Stimulated activated CD8-positive, alpha-beta memory T cell treated with anti-CD3 and anti-CD28 coated beads, Interleukin-7, amount 100 ng/mL, for 24 hours (primary cell): ENCODE measurements at places on chromosomes 7 and 10.

DNA sequence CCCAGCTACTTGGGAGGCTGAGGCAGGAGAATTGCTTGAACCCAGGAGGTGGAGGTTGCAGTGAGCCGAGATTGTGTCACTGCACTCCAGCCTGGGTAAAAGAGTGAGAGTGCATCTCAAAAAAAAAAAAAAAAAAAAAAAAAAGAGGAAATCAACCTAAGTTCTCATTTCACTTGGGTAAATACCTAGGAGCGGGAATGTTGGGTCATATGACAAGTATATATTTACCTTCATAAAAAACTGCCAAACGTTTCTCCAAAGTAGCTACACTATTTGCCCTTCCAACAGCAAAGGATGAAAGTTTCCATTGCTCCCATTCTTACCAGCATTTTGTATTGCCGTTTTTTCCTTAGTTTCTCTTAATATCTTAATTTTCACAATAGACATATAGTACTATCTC is 9.8 kb downstream of the P4HA1 start:
- DNase-seq: no peak

- DNase-seq: no peak
Observed at GRCh38 chr7:22480523-22481075, 19.4 kb downstream of the STEAP1B start.

DNA sequence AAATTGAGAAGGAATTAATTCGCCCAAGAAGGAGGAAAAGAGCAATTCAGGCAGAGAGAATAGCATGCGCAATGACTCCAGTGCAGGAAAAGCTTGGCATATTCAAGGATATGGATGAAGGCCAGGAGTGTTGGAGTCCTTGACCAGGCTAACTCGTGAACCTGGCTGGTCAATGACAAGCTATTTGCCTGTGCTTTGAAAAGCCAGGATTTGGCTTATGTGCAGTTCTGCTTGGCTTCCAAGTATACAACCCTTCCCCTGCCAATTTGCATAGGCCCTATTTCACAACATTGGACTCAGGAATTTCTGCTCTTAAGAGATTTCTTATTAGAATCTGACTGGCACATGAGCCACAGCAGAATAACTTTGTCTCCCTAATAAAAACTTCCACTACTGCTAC is 72.3 kb upstream of the SP8 start:
- DNase-seq: no peak

- DNase-seq: no peak
Observed at GRCh38 chr10:129919358-129919757, 44.7 kb downstream of the EBF3 start.

- no peak for DNase-seq
Observed at GRCh38 chr10:59944339-59944935, 38.1 kb upstream of the CCDC6 start.

- no peak for DNase-seq
Observed at GRCh38 chr7:133618970-133619369, 366.1 kb downstream of the EXOC4 start.

- no peak for DNase-seq
Observed at GRCh38 chr10:27451054-27451453, 53.0 kb upstream of the RAB18 start.

- DNase-seq: no peak
Observed at GRCh38 chr7:64463636-64464375, 99.1 kb downstream of the ZNF680 start.

- no peak for DNase-seq
Observed at GRCh38 chr10:86707505-86707904, 39.2 kb downstream of the LDB3 start.

DNA sequence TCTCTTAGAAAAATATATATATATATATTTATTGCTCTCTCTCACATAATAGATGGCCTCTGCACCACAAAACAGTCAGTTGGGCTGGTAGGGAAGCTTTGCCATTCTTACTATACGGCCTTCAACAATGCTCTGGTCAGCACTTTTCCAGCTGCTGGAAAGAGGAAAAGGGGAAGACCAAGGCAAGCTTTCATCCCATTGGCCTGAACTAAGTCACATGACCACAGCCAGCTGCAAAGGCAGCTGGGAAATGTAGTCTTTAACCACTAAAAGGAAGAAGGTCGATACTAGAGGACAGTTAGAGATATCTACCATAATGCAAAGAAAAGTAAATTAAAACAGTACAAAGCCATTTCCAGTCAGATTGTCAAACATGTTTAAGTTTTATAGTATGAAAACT is 58.4 kb upstream of the MACROH2A2 start:
- no peak for DNase-seq

DNA sequence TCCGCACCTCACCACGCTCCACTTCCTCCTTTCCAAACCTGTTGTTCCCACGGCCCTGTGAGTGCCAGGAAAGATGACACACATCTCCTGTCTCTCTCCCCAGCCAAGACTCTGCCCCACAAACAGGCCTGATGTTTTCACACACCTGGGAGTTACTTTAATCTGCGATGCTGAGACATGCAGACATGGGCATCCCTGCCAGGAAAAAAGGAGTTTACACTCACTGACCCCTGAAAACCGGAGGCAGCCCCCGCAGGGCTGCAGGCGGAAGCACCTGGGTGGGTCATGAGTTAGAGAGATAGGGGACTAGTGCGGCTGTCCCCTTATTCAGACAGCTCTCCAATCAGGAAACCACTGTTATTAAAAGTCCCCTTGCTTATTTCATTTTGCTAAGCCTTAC is 106.4 kb upstream of the CARD11 start:
- no peak for DNase-seq

GRCh38 chr10:14084875-14085274 is 245.8 kb downstream of the FRMD4A start:
- DNase-seq: no peak

- DNase-seq: no peak
Observed at GRCh38 chr10:110897184-110897583, 21.8 kb downstream of the BBIP1 start.

- no peak for DNase-seq
Observed at GRCh38 chr7:36659172-36659516, 65.2 kb downstream of the AOAH start.

DNA sequence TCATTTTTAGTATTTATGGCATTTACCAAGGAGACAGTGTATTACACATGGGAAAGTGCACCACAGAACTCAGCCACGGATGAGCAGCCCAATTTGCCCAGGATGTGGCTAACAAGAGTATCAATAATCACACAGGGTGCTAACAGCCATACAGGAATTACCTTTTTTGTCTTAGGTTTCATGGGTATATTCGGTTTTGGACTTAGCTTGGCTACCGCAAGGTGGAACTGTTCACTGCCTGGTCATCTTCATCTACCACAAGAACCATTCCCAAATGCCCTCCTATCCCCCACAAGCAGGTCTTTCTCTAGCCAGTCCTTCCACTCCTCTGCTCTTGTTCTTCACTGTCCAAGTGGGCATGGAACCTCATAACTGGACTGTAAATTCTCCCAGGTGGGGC is 6.0 kb downstream of the PDLIM1 start:
- DNase-seq: no peak

DNA sequence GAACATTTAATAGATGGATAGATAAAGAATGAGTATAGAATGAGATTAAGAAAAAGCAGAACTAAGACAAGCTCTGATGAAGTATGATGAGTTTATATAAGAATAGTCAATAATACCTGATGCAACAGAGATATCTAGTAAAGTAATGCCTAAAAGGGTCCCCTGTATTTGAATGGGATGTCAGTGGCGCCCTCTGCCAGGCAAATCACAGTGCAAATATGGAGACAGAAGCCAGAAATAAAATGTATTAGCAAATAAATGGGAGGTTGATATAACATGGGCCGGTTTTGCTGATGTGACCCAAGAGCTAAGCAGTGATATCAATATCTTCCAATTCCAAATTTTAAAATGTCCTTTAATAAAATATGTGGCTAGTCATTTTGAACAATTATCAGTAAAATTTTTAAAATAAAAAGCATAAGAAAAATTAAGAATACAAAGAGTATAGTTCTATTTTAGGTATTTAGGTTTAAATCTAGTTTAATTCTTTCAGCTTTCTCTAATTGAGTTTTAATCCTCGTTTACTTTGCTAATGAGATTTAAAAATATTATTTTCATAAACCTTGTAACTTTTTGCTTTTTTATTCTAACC is 62.6 kb downstream of the ADK start:
- DNase-seq: peak; percentile 17
